ENCODE measurements at places on chromosomes 6 and 20.

GRCh38 chr6:158879180-158879579 is 60.0 kb upstream of the EZR start:
- DNase-seq = no peak

- DNase-seq = no peak
Observed at GRCh38 chr20:19382386-19383340, 170.2 kb downstream of the SLC24A3 start.

DNA sequence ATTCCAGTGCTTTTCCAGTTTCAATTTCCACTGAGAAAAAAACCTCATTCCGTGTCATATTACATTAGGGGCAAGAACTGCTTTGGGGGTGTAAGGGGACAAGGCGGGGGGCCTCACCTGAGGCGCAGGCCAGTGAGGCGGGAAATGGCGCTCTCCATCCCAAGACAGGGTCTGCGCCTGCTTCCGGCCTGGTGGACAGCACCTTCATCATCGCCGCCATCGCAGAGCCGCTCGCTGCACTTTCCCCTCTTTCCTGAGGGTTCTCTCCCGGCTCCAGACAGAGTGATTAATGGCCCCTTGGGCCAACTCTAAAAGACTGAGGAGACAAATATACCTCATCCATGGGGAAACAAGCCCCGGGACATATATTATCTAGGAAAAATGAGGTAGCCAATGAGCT is 270.0 kb upstream of the SOX4 start:
- DNase-seq = no peak

GRCh38 chr6:119470893-119471542 is 121.5 kb upstream of the MAN1A1 start:
- no peak for DNase-seq

DNA sequence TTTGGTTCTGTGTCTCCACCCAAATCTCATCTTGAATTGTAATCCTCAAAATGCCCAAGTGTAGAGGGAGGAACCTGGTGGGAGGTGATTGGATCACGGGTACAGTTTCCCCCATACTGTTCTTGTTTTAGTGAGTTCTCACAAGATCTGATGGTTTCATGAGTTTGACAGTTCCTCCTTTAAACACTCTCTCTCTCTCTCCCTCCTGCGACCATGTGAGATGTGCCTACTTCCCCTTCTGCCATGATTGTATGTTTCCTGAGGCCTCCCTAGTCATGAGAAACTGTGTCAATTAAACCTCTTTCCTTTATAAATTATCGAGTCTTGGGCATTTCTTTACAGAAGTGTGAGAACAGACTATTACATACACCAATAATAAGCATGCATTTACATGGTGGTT is 12.1 kb upstream of the EYS start:
- DNase-seq = no peak

- DNase-seq = peak; percentile 70
Observed at GRCh38 chr6:73985891-73986290, 289.9 kb downstream of the CD109 start.

GRCh38 chr20:15866916-15867730 is 706.1 kb downstream of the KIF16B start:
- DNase-seq = no peak

GRCh38 chr6:111813237-111813636 is 60.0 kb downstream of the FYN start:
- no peak for DNase-seq

- DNase-seq = no peak
Observed at GRCh38 chr6:14025160-14025559, 92.4 kb upstream of the CD83 start.

DNA sequence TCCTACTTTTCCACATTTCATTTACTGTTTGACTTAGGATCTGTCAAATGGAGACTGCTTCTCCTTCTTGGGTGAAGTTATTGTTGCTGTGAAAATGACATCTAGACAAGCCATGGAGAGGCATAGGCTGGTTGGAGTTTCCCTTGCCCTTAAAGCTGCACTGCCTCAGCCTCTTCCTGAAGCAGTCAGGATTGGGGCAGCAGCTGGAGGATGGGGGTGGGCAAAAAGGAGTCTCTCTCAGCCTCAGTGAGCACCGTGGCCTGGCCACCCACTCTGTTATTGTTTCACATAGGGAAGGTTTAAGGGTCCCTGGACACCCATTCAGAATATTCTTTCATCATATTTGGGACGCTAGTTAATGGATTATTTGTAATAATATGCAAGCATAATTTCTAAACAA is 7.7 kb upstream of the ZBTB24 start:
- no peak for DNase-seq

DNA sequence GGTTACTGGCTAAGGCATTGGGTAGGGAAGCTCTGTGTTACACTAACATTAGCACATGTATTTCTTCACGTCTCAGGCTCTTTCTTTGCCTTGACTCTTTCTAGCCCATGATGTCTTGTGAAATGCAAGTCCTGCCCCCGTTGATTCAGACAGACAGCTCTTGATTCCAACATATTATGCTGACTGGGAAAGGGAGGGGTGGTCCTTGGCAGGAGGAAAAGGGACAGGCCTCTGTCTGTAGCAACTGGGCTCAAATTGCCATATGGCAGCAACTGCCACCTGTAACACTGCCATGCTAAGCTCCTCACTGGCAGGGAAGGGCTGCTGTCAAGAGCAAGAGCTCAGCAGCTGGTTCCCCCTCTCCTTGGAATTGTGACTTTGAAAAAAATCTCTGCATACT is 5.7 kb upstream of the KCNK15 start:
- DNase-seq = no peak

DNA sequence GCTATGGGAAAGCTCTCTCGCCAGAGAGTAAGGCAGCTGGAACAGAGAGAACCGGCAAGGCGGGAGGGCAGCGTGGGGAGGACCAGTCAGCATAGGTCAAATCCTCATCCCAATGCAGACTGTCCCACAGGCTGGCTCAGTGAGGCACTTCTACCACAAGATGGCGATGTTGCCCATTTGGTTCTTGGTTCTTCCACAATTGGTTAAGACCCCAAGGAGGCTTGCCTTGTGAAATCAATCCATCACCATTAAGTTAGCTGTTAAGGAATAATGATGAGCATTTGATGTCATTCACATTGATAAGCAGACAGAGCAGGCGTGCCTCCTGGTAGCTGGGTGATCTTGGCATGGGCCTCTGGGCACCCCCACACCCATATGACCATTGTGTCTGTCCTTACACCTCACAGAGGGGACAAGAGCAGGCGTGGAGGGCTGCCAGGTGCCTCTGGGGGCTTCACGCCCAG is 2.4 kb downstream of the CSTL1 start:
- peak; percentile 93 for DNase-seq

- no peak for DNase-seq
Observed at GRCh38 chr6:92159046-92159445, 1260.3 kb downstream of the EPHA7 start.

- DNase-seq = peak; percentile 44
Observed at GRCh38 chr6:44662461-44663121, 275.1 kb downstream of the CDC5L start.

GRCh38 chr6:36245572-36246061 is 24.2 kb upstream of the PNPLA1 start:
- DNase-seq = no peak

- peak; percentile 19 for DNase-seq
Observed at GRCh38 chr20:13687815-13688214, 49.1 kb upstream of the TASP1 start.

DNA sequence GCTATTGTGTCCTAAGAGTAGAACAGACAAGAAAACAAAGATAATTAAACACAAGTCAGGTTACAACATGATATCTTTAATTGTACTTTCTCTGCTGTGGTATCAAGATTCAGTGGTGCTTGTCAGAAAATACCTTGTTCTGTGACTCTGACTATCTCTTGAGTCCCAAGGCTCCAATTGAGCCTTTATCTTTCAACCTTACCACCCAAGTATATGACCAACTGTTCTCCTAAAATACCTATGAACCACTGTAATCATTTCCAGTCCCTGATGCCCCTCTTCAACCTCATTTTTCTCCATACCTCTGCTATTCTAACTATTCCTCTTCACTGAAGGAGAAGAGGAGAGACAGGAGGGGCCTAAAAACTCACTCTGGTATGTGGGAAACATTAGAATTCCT is 66.9 kb upstream of the TPD52L1 start:
- no peak for DNase-seq

GRCh38 chr20:37207171-37207570 is 27.8 kb upstream of the MROH8 start:
- no peak for DNase-seq

- DNase-seq = no peak
Observed at GRCh38 chr6:111850295-111850937, 22.8 kb downstream of the FYN start.

Data from adipocyte (in vitro differentiated cells).